ENCODE measurements at places on chromosomes 4 and X.

DNA sequence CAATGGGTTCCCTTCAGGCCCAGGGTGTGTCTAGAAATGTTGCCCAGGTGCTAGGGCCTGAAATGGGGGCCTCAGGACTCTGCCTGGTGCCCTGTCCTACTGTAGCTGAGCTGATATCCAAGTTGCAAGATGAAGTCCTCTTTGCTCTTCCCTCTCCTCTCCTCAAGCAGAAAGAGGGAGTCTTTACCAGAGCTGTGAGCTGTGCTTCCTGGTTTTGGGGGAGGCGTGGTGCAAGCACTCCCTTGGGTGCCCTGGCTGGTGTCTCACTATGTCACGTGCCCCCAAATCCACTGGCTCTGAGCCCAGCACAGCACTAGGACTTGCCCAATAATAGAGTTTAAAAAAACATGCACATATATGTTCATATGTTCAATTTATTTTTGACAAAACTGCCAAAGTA is 29.3 kb upstream of the CT47A1 start:
- DNase-seq, result no peak

GRCh38 chr4:116925900-116926457 is 159.4 kb downstream of the TRAM1L1 start:
- no peak for DNase-seq

- no peak for DNase-seq
Measured at GRCh38 chrX:137058339-137059127, 24.7 kb upstream of the GPR101 start.

- no peak for DNase-seq
Measured at GRCh38 chr4:138488533-138488932, 246.4 kb upstream of the SLC7A11 start.

DNA sequence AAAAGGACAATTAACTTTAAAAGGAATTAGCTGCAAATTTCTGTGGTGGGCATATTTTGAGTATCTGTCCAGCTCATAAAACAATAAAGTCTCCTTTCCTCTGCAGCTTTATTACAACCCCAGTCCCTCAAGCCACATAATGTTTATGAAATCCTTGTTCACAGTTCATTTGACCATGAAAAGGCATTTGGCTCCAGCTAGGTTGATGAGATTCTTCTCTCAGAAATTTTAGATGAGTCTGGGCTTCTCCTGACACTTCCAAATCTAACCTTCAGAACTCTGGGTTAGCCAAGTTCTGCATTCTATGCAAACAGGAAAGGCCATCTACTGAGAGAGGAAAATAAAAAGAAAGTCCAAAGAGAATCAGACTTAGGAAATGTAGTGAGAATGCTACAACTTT is 156.8 kb downstream of the GRXCR1 start:
- DNase-seq, result no peak

GRCh38 chr4:131430302-131430701 is 1718.8 kb upstream of the PCDH10 start:
- no peak for DNase-seq

- DNase-seq, result no peak
Measured at GRCh38 chr4:8067945-8068896, 90.4 kb downstream of the ABLIM2 start.

- no peak for DNase-seq
Measured at GRCh38 chr4:36476135-36476534, 194.7 kb downstream of the DTHD1 start.

GRCh38 chr4:40065010-40065409 is 8.4 kb downstream of the N4BP2 start:
- no peak for DNase-seq

DNA sequence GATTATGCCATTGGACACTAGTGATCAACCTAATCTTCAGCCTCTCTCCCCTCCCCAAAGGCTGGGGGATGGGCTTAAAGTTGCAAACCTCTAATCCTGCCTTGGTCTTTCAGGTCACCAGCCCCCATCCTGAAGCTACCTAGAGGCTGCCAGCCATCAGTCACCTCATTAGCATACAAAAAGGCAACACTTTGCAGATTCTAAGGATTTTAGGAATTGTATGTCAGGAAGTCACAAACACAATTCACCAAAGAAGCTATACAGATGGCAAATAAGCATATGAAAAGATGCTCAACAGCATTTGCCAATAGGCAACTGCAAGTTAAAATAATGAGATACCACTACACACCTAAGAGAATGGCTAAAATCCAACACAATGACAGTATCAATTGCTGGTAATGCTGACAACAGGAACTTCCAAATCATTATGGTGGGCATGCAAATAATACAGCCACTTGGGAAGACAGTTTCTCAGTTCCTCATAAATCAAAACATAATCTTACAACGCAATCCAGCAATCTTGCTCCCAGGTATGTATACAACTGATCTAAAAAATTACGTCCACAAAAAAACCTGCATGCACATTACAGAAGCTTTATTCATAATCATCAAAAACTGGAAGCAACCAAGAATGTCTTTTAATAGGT is 9.0 kb upstream of the PIM2 start:
- DNase-seq, result no peak

DNA sequence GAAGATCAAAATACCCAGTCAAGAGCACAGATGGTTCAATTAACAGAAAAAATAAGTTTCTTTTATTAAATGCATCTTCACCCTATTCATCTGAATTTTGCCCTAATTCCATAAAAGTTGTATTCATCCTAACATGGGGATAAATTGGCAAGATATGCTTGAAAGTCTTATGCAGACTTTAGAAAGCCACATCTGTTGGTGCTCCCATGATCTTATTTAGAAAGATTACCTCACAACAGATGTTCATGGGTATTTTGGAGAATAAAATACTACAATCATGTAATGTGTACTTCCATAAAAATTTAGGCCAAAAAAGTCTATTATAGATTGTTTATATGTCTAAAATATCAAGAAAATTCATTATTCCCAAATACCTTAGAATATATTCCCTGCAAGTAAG is 510.3 kb downstream of the TECRL start:
- no peak for DNase-seq

GRCh38 chr4:23015821-23016220 is 323.1 kb downstream of the GBA3 start:
- DNase-seq, result no peak

DNA sequence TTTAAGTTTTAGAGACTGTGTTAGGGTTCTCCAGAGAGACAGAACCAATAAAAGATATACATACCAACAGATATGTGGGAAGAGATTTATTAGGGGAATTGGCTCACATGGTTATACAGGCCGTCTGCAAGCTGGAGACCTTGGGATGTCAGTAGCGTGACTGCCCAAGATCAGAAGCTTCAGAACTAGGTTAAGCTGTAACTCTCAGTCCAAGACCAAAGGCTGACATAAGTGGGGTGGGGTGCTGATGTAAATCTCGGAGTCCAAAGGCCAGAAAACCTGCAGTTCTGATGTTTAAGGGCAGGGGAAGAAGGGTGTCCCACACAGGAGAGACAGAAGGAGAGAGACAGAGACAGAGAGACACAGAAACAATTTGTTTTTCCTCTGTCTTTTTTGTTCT is 10.5 kb downstream of the CLDN34 start:
- no peak for DNase-seq

GRCh38 chr4:65265526-65265925 is 404.8 kb downstream of the EPHA5 start:
- no peak for DNase-seq

DNA sequence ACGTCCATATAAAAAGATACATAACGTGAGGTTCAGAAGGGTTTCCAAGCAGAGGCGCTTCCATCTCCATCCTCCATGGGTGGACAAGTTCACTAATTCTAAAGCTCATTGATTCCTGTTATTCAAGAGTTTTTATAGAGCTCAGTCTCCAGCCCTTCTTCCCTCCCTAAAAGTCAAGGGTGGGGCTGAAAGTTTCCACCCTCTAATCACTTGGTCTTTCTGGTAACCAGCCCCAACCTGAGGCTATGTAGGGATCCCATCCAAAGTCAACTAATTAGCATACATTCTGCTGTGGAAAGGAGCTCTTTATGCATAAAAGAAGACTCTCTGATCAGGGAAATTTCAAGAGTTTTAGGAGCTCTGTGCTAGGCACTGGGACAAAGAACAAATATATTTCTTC is 46.9 kb upstream of the VEGFC start:
- no peak for DNase-seq

- no peak for DNase-seq
Measured at GRCh38 chrX:40298572-40299479, 201.1 kb upstream of the BCOR start.

GRCh38 chr4:123167931-123168330 is 228.7 kb upstream of the SPRY1 start:
- DNase-seq, result no peak

DNA sequence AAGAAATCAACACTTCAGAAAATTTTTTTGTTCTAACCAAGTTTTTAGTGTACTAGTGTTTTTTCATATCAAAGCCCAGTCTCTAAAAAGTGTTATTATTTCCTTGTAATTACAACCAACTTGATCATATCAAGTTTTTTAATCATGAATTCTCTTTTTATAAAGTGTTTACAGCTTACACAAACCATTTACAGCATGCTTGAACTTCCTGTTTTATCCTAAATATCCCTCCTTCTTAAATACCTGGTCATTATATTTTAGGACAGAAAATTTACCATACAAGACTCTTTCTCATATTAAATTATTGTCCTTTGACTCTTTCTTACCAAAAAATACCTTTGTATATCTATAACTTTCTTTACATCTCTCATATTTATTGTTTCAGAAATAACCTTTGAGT is 89.4 kb upstream of the NPY2R start:
- no peak for DNase-seq

DNA sequence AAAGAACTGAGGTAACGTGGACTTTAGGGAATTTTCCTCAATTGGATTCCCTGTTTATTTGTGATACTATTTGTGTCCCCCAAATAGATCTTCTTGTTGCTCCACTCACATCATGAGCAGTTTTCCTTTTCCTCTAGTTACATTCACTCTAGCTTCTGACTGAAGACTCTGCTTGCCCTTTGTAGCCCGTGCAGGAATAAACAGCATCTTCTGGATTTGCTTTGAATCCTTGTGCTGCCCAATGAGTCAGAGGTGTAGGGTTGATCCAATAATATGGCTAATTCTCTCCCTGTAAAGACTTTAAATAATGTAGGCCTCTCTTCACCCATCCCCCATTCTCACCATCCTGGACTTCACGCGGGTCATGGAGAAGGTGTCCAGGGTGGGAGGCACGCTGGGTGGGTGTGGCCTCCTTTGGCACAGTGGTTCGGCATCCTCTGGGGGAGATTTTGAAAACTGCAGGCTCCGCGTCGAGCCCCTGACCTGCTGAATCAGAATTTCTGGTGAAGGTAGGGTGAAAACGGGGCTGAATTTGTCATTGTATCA is 9.0 kb downstream of the HAND2 start:
- no peak for DNase-seq

- DNase-seq, result no peak
Measured at GRCh38 chrX:133650239-133650638, 234.9 kb upstream of the GPC4 start.

DNA sequence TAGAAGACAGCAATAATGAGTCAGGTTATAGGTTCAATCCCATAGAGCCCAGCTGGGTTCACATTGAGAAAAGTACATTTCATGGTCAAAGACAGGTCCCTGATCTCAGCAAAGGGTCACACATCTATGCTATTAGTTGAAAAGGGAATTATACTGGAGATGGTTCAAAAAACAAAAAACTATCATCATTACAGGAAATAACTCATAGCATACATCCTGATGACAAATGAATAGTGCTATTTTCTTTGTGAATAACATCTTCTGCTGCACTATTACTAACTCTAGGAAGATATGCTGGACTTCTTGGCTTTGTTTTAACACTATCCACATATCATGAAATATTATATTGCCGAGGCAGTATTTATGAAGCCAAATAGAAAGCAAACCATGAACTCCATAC is 202.5 kb upstream of the MAB21L2 start:
- no peak for DNase-seq

DNA sequence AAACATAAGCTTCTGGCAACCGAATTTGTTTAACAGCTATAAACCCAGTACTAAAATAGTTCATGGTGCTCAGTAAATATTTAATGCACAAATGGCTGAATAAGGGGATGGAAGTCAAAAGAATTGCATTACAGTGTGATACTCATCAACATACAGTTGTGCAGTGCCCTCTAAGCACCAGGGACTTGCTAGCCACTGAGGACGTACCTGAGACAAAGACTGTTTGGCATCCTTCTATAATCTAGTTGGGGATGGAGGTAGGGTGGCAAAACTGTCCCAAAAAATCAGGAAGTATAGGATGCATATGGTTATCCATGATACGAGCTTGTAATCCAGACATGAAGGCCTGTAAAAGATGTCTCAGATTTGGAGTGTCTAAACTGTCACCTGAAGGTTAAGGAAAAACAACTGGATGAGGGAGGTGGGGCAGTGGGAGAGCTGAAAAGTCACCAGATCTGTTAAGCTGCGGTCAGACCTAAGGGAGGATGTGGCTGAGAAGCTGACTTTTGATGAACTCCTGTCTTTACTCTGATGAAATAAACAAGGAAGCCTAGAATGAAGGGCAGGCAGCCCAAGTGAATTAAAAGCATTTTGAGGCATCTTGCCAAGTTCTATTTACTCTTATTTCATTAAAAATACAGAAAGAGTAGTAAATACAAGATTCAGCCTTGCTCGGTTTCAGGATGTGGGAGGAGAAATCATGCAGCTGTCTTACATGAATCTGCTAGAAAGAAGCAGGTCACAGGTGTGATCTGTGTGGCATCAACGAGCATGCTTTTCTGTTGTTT is 12.0 kb upstream of the CD38 start:
- no peak for DNase-seq

DNA sequence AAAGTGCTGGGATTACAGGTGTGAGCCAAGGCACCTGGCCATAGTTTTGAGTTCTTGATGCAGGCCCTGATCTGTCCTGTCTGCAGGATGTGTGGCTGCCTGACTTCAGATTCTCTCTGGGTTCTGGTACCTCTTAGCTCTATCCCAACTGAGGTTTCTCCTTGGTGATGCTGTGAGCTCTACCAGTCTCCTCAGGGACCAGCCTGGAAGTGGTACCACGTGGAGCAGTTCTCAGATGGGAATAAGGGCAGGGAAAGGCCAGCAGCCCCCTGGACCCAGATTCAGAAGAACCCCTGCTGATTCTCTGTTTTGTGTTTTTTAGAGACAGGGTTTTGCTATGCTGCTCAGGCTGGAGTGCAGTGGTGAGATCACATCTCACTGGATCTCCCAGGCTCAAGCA is 85.0 kb upstream of the HELT start:
- DNase-seq, result no peak

DNA sequence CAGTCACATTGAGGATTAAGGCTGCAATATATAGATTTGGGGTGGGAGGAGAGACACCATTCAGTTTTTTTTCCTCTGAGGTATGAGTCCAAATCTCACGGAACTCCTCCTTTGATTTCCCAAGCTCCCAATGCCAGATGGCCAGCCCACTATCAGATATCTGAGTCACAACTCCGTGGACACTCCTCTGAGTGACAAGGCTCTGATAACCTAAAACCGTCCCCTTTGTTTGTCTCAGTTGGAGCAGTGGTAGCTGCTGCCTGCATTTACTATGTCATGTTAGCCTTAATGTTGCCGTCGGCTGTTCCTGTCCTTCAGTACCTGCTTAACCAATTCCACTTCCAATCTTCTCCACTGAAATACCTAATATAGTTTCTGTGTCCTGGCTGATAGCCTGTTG is 107.3 kb downstream of the DTHD1 start:
- DNase-seq, result no peak

- no peak for DNase-seq
Measured at GRCh38 chr4:29081234-29081955, 1638.8 kb upstream of the PCDH7 start.

- DNase-seq, result no peak
Measured at GRCh38 chr4:141534985-141535384, 101.4 kb upstream of the IL15 start.

Data from stimulated activated CD4-positive, alpha-beta T cell treated with anti-CD3 and anti-CD28 coated beads, Interleukin-1b, Interleukin-23, amount 100 ng/mL, for 1 hour (primary cell).